ENCODE measurements at places on chromosomes 3 and 15.

DNA sequence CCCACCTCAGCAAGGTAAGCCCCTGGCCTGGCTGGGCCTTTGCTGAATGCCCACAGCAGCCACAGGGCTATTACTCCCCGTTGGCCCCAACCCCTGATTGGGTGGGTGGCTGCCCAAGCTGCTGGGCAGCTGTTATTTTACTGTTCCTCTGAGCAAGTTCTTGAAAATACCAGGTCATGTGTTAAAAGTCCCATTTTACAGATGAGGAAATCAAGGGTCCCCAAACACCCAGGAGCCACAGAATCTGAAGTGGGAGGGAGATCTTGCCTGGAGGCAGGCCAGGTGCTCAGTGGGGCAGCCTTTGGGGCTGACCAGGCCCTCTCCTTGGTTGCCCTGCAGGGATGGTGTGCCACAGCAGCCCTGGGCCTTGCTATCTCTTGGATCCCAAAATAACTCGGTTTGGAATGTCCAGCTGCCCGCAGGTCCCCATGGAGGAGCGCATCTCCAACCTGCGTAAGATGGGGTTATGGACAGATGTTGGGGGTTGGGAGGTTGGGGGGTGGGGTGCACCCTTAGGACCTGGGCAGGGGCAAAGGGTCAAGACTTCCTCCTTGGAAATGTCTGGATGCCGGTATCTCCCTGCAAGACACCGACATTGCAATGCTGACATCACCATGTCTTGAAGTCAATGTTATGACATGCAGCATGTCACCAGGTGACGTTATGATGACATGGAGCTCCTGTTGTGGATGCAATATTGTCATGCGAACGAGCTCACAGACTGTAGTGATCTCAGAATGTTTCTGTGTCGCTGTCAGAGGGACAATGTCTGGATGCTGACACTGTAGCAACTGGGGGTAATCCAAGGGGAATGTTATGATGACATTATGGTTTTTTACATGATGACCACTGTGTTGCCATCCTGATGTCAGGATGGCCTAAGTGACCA lies 13.3 kb upstream of the CSPG4 start:
- DNase-seq = peak; percentile 5

DNA sequence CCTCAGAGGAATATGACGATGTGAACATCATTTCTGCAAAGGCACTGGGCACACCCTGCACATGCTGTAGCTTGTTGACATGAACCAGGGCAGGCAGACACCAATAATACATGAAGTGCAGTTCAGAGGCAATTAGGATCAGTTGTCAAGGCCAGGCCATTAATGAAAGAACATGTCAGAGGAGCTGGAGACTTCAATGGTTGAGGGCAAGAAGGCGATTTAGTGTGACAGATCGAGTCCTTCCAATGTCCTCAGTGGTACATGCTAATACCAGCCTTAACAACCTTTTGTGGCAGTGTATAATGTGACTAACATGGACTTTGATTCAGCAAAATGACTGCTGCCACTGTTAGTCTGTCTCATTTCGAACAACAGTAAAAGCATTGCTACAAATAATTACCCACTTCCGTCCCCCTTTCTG lies 205.2 kb upstream of the NANOGP8 start:
- DNase-seq = no peak

GRCh38 chr3:35760146-35760545 lies 120.8 kb downstream of the ARPP21 start:
- DNase-seq = no peak

GRCh38 chr3:138349926-138350665 lies 1.7 kb downstream of the MRAS start:
- no peak for DNase-seq

DNA sequence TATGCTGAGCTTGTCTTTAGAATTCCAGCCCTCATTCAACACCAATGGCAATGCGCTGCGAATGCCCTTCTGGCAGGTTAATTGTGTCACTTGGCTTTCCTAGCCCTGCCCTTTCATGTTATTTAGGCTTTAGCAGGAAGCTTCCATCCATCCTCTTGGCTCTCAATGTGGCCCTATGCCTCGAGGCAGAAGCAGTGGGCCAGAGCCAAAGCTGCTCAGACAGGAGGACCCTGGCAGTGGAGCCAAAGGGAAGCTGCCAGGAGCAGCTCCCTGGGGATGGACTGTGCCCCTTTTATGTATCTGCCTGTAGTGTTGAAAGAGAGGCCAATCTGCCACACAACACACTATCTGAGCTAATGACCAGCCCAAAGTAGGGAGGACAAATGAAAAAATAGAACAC lies 376.4 kb downstream of the CTNNB1 start:
- no peak for DNase-seq

DNA sequence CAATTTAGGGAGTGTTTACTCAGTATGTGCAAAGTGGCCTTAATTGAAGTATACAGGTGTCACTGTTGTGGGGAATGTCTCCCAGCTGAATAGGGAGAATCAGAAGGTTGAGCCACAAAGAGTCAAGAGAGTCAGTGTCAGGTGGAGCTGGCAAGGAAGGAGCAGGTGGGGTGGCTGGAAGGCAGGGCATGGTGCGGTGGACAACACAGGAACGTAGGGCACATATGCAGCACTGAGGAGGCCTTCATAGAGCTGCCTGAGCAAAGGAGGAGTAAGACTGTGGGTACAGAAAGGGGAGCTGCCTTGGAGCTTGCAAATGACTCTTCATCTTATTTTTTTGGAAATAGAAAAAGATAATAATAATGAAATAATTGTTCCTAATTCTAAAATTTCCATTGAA lies 20.0 kb downstream of the ARHGEF3 start:
- DNase-seq = no peak

DNA sequence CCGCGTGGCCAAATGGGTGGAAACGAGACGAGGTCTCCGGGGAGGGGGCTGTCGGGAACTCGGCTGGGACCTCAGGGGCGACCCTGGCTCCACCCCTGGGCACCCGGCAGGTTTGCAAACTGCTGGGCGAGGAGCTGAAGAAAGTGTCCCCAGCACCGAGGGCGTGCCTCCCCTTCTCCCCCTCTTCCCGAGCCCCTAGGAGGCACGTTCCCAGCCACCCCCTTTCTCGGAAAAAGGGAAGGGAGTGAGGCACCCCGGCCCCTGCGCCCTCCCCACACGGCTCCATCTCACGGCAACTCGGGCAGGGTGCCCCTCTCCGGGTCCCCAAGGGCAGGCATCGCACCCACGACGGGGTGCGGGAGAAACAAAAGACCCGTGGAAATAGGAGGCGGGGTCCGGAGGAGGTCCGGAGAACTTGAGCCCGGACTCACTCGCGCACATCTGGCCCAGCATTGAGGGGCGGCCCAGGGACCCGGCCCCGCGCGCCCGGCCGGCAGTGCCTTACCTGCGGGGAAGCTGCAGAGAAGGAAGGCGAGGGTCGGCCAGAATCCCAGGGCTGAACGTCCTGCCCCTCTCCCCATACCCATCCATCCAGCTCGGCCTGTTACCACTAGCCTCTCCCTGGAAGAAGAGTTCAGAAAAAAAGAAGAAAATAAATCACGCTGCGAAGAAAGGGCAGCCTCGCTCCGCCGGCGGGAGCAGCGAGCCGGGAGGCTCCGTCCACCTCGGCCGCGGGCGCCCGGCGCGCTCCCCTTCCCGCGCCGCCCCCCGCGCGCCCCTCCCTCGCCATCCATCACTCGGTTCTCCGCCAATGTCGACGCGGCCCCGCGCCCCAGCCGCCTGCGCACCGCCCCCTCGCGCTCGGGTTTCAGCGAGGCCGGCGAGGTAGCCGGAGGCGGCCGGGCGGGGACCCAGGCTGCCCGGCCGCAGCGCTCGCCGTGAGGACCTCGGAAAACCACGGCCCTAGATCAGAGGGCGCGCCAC lies 16.3 kb downstream of the RGMA start:
- DNase-seq = peak; percentile 86

GRCh38 chr3:39241561-39241960 lies 38.3 kb downstream of the CX3CR1 start:
- DNase-seq = no peak

DNA sequence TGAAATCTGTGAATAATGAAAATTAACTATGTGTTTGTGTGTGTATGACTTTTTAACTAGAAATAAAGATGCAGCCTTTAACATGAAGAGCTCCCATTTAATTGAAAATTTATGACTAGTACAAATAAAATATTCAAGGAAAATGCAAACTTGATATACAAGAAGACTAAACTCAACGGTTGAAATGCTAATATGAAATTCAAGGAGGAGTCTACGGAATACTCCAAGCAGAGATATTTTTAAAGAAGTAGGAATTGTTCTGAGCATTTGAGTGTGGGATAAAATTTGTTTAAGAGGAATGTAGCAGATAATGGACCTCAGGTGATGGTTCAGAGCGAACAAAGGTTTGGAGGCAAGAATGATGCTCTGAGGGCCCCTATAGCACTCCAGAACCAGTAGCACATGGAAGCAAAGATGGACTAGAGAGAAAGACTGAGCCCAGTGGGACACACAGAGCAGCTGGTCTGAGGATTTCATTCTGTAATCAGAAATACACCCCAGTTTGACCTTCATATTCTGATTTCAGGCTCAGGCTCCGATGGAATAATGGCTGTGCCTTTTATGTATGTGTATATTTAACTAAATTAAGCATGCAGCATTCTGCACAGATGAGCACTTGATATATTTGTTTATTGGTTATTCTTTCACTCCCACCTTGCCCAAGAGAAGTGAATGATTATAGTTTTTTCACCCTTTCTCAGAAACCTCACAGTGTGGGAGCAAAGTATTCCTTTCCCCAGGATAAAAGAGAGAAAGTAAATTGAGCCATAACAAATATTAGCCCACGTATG lies 227.1 kb downstream of the ZPLD1 start:
- DNase-seq = no peak

GRCh38 chr15:53861792-53862191 lies 102.3 kb upstream of the WDR72 start:
- DNase-seq = no peak

- DNase-seq = no peak
Observed at GRCh38 chr3:79263423-79263822, 504.4 kb downstream of the ROBO1 start.

- DNase-seq = no peak
Observed at GRCh38 chr3:194130188-194130587, 5.8 kb upstream of the HES1 start.

DNA sequence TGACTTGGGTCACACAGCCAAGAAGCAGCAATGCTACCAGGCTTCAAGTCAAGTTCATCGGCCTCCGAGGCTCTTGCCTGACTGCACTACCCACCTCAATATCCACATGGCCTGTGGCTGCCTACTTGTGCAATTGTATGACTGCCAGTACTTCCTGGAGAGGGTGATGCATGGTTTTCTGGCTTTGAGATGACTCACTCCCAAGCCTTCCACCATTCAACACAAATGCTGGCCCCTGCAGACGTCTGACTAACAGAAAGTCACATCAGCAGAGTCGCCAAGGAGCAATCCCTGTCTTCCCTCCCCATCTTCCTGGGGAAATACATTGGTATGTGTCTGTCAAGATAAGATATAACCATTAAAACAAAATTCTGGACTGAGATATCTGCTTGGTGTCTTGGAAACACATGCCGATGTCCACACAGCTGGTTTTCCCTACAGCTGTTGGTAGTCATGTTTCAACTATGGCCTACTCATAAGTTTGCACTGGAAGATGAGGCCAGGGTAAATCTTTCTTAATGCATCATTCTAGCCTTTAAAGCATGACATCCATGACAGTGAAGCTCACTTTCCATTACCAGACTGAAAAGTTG lies 79.6 kb upstream of the SPATA12 start:
- peak; percentile 21 for DNase-seq

- DNase-seq = no peak
Observed at GRCh38 chr3:175007306-175007705, 148.2 kb downstream of the NAALADL2 start.

DNA sequence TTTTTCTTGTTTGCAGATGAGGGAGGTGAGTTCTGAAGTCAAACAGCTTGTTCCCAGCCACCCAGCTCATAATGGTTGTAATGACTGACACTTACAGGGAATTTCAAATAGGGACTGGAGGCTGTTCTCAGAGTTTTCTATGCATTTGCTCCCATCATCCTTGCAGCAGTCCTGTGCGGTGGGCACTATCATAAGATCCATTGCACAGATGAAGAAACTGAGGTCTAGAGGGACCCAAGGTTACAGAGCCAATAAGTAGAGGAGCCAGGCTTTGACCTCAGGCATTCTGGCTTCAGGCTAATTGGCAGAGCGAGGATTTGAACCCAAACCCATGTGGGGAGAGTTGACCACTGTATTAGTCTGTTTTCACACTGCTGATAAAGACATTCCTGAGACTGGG lies 32.4 kb downstream of the FAH start:
- DNase-seq = no peak

DNA sequence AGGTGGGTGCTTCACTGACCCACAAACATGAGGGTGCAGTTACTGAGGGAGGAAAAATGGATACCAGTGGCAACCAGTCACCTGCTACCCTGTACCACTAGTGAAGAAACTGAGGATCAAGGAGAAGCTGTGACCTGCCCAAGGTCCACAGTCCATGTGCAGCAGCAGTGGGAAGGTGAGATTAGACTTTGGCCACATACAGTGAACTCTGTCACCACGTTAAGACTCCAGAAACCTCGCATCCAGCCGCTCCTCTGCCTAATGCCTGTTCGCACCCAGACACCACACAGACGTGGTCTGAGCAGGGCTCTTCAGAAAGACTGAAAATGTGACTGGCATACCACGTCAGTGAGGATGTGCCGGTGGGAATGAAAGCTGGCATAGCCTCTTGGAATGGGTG lies 20.0 kb downstream of the TPRA1 start:
- DNase-seq = no peak

DNA sequence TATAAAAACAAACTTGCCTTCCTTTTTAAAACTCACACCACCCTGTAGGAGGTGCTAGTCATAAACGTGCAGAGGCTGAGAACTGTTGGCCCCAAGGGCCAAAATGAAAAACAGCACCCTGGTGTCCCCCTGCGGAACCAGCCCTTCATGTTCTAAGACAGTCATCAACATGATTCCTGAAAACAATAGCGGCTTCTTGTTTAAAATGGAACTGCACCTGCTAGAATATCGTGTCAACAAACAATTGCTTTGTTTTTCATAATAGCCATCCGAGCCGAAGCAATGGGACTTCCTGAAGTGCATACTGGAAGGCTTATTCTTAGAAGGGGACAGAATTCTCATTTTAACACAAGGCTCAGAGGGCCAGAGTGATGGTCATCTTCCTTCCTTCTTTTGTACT lies 43.7 kb downstream of the MECOM start:
- DNase-seq = no peak

DNA sequence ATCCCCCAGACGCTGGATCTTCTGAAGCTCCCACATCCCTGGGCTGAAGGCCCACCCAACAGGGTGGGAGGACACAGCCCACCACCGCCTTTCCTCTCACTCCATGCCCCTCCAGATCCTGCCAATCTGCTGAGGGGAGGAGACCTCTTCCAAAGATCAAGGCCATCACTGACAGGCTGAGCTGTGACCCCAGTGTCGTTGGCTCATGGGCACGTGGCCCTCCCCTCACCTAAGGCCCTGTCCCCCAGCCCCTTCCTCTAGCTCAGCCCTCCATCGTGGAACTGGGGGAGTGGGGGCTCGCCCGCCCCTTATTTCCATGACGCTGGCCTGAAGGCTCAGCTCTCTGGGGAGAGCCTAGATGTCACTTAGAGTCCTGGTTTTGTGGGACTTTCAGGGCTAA lies 10.4 kb downstream of the C3orf18 start:
- DNase-seq = no peak

Measured in gastrocnemius medialis (tissue), 4 donors.